ENCODE measurements at places on chromosomes 13 and 19.

- DNase-seq, result peak; percentile 64
Measured at GRCh38 chr13:42594481-42595252, 20.7 kb downstream of the TNFSF11 start.

GRCh38 chr13:109684084-109684823 lies 102.1 kb downstream of the IRS2 start:
- no peak for DNase-seq

DNA sequence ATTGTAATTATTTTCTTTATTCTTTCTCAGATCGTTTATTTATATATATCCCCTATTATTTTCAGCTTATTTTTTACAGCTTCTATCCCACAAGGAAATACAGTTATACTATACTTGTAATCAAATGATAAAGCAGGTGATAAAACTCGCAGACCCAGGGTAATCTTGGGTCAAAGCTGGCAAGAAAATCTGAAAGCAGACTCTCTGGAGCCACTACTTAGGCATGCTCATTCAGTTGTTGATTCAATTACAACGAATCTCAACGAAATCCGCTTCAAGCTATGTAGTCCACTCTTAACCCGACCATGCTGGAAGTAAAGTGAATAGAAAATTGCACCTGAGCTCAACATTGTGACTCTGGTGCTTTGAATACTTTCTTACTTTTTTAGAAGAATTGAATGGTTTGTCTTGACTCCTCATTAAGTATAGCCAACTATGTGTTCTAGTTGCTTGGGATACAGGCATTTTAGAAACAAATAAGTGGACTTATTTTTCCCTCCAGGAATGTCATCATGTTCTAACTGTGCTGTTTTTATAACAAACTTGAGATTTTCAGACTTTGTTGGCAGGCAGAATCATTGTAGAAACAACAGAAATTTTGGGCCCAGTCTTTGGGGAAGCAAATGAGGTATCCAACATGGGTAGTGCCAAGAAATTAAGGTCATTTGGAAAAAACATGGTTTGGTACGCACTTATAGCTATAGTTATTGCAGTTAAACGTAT lies 21.4 kb downstream of the ESD start:
- no peak for DNase-seq

DNA sequence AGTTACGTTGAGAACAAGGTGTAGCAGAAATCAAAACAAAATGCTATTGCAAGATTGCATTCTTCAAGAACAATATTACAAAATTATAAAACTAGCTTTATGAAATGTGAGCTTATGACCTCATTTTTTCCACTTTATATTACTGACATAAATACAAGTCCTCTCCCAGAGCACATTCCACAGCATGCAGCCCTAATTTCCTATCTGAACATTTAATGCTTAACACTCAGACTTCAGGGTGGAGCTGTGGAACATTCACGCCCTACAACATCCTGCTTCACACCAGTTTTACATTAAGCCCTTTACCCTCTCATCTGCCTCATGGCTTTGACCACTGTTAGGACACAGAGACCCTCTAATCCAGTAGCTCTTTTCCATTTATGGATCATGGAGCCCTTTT lies 65.5 kb downstream of the EPSTI1 start:
- DNase-seq, result no peak

DNA sequence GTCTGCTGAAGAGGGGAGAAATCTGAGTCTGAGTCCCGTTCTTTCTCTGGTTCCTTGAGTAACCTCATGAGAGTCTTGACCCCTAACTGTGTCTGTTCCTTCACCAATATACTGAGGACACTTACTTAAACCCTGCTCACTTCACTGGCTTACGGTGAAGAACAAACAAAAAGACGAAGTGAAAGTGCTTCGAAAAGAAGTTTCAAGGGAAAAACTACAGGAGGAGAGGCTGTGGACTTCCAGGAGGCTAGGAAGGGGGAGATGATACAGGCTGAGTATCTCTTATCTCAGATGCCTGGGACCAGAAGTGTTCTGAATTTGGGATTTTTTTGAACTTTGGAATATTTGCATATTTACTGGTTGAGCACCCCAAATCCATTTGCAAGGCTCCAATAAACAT lies 6.1 kb downstream of the SMG9 start:
- no peak for DNase-seq

- no peak for DNase-seq
Measured at GRCh38 chr13:86445672-86446071, 646.5 kb upstream of the SLITRK6 start.

- no peak for DNase-seq
Measured at GRCh38 chr13:90640976-90641375, 706.5 kb upstream of the MIR17HG start.

- no peak for DNase-seq
Measured at GRCh38 chr19:43609872-43610271, 2.0 kb upstream of the SRRM5 start.

- no peak for DNase-seq
Measured at GRCh38 chr13:61874970-61875579, 459.4 kb upstream of the PCDH20 start.

GRCh38 chr13:114148521-114148855 lies 16.1 kb upstream of the RASA3 start:
- peak; percentile 86 for DNase-seq

DNA sequence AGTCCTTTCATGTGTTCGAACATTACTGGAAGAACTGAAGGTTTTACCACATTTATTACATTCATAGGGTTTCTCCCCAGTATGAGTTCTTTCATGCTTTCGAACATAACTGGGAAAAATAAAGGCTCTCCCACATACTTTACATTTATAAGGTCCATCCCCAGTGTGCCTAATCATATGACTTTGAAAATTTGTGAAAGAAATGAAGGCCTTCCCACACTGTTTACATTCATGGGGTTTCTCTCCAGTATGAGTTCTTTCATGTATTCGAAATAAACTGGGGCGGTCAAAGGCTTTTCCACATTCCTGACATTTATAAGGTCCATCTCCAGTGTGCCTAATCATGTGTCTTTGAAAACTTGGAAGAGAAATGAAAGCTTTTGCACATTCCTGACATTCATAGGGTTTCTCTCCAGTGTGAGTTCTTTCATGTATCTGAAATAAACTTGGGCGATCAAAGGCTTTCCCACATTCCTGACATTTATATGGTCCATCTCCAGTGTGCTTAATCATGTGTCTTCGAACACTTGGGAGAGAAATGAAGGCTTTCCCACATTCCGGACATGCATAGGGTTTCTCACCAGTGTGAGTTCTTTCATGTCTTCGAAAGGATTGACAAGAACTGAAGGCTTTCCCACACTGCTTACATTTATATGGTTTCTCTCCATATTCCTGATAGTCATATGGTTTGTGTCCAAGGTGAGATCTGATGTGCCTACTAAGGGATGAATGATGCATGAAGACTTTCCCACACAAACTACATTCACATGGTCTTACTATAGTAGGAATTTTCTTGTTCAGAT lies 24.0 kb downstream of the ZNF564 start:
- no peak for DNase-seq

DNA sequence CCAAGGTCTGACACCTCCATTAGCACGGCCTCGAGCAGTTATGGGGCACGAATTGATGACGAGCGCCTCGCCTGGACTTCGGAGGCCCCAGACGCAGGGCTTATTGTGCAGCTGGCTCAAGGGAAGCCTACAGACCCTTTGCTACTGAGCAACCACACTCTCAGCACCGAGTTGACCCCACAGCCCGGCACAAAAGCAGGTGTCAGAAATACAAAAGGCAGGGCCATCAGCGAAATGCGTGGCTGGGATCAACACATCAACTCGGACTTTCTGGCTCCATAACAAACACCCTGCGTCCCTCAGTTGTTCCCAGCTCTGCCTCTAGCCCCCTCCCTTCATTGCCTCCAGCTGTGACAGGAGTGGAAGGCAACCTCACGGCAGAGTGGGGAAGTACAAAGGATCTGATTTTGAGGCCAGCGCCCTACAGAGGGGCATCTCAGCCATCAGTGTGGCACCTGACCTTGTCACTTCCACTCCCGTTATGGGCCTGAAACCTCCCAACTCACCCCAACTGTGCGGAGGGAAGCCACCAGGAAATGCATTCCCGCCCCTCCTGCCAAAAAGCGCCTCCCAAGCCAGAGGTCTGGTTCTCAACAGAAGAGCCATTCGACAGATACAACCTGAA lies 18.0 kb downstream of the PEPD start:
- DNase-seq, result no peak

DNA sequence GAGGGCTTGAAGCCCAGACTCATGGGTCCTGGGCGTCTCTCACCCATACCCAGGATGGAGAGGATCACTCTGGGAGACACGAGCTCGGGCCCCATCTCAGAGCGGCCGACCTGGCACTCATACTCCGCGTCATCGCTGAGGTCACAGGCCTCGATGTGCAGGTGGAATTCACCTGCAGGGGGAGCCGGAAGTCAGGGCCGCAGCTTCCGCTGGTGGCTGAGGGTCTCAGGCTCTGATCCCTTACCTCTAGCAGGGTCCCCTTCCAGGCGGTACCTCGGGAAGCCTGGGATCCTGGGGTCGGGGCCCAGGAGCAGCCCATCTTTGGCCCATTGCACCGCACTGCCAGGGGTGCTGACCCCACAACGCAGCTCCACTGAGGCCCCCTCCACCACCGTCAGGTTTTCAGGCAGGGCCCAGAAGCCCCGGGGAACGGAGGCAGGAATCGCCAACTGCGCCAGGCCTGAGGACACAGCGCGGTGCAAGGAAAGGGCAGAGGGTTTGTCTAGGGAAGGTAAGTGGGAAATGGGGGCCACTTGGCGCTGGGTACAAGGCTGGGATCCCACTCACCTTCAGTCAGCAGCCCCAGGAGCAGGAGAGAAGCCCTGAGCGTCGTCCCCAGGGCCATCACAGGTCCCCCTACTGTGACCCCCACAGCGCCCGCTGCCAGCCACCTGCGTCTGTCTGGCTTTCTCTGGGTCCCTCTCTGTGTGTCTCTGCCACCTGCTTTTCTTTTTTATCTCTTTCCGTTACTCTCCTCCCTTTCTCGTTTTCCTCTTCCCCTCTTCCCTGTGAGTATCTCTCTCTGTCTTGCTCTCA lies 883 bp downstream of the NPHS1 start:
- no peak for DNase-seq

GRCh38 chr19:50721441-50722137 lies 1.6 kb upstream of the CLEC11A start:
- no peak for DNase-seq

GRCh38 chr19:28493884-28494283 lies 719.1 kb downstream of the UQCRFS1 start:
- no peak for DNase-seq

GRCh38 chr13:106172176-106172905 lies 363.1 kb downstream of the EFNB2 start:
- no peak for DNase-seq

DNA sequence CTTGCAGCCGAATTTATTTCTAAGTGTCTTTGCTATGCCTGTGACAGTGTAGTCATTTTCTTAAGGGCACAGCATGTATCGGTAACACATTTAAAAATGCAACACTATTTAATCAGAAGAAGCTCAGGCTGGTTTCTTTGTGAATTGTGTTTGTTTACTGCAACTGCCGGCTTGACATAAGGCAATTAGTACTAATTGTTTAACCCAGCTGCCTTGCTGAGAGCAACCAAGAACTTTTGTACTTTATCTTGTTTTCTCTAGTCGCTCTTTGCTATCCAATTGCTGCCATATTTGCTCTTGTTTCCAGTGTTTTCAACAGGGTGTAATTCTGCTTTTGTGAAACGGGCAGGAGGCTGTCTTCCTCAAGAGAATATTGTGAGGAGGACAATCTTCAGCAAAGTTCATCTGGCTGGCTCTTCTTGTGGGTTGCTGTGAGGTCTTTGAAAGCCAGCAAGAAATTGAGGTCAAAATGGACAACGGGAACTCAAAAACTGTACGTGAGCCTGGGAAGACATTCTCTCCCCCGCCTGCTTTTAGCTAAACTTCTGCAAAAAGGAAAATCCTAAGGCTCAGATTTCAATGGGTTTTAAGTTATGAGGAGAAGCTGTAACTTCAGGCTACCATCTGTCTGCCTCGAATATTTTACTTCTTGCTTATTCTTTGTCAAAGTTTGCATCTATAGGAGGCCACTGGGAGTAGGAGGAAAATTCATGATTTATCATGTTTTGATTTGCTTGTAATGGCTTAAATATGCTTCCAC lies 75.8 kb upstream of the TSHZ3 start:
- DNase-seq, result no peak

GRCh38 chr19:35712567-35713505 lies 5.0 kb upstream of the KMT2B start:
- DNase-seq, result peak; percentile 89

- DNase-seq, result no peak
Measured at GRCh38 chr13:114059946-114060860, 72.2 kb downstream of the RASA3 start.

GRCh38 chr13:91133941-91134802 lies 213.3 kb upstream of the MIR17HG start:
- no peak for DNase-seq

DNA sequence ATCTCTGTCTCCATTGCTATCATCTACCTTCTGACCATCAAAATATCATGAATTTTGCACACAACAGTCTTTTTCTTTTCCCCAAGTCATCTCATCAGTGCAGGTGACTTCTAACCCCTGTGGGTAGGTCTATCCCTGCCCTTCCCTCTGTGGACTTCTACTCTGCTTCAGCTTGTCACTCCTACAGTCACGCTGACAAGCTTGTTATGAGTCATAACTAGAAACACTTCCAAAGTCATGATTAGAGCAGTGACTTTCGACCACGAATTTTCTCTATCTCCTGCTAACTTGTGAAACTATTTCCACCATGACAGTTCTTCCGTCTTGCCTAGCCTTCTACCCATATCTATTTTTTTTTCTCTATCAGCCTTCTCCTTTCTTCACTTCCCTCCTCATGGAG lies 343.7 kb upstream of the ARGLU1 start:
- DNase-seq, result no peak

DNA sequence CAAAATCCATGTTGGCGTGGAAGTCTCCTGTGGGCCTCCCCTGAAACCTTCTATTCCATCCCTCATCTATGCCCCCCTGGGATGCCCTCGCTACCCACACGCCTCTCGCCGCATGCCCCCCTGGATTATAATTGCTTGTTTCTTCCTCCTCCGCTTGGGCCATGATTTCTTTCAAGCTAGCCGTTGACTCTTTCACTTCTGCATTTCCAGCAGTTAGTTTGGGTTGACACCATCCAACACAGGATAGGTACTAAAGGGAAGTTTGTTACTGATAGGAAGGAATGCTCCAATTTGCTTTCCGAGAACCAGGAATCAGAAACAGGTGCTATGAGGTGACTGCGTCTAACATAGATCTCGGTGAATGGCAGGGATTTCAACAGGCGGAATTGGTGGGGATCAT lies 7.7 kb upstream of the SLC25A15 start:
- no peak for DNase-seq

GRCh38 chr13:42760951-42761350 lies 20.4 kb upstream of the FAM216B start:
- no peak for DNase-seq

- DNase-seq, result no peak
Measured at GRCh38 chr13:51999921-52000320, 11.3 kb downstream of the ATP7B start.
